ENCODE measurements at places on chromosomes 6 and 20. TPM values are rescaled to one million over a fixed set of nuclear protein-coding genes. Genes with fewer than 3 reads are reported as not detected.

The DCDC2 gene
- total RNA-seq, result not detected

The HTR1E gene
- not detected for total RNA-seq

The CCDC170 gene
- total RNA-seq, result not detected

The CNKSR3 gene
- total RNA-seq, result 0.34 TPM

DNA sequence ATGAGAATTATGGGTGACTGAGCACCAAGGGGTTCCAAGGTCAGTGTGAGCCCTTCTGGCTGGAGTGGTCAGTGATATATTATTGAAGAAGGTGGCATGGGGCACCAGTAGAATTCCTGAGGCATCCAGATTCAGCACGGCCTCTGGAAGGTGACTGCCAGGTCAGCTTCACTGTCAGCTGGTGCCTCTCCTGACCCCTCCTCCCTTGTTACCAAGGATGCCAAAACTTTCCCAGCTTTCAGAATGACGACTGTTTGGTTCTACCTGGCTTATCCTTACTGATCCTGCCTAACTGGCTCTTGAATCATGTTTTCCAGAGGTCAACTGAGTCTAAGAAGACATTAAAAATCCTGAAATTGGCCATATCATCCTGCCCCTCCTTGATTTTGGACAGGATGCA is 189.2 kb upstream of the AGPAT4 start:
- H3K27me3 ChIP-seq, result no peaks in the 10 kb centered on the region
- DNase-seq, result no peak

- no peak overlapping the region for H3K27ac ChIP-seq
- DNase-seq, result no peak
- no peaks in the 10 kb centered on the region for H3K4me1 ChIP-seq
- no peak overlapping the region for H3K4me3 ChIP-seq
These were observed 840.0 kb downstream of the FRK start for GRCh38 chr6:115220551-115221159.

DNA sequence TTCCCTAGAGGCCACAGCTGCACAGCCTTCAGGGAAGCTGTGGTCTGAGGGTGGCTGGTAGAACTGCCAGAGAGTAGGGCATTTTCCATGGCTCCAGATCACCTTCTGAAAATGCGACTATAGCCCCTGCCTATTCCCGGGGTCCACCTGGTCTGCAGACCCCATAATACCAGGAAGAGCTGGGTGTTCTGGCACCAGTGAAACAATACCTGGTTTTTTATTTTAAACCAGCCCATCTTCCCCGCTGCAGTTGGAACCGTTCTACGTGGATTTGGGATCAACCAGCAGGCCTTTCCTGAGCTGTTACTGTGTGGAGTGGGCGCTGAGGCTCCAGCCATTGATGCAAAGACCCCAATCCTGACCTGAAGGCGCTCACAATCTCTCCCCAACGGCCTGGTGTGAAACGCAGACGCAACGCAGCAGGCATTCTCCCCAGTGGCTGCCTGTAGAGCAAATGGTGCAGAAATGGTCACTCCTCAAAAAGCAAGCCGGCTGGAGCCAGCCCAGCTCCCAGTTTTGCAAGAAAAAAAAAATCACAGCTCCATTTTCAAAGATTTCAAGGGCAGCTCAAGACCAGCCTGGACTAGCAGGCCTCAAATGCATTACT is 11.3 kb downstream of the NPEPL1 start:
- peaks cover 21% of the 10 kb centered on the region for H3K36me3 ChIP-seq
- no peak overlapping the region for H3K4me3 ChIP-seq
- no peak overlapping the region for H3K27ac ChIP-seq
- DNase-seq, result no peak
- H3K4me1 ChIP-seq, result peaks cover 2% of the 10 kb centered on the region

- peaks cover 50% of the 10 kb centered on the region for H3K4me1 ChIP-seq
- DNase-seq, result no peak
- H3K4me3 ChIP-seq, result no peak overlapping the region
- no peak overlapping the region for H3K27ac ChIP-seq
- peaks cover 2% of the 10 kb centered on the region for H3K36me3 ChIP-seq
These were observed 3.3 kb downstream of the ENTPD6 start for GRCh38 chr20:25198663-25199383.

DNA sequence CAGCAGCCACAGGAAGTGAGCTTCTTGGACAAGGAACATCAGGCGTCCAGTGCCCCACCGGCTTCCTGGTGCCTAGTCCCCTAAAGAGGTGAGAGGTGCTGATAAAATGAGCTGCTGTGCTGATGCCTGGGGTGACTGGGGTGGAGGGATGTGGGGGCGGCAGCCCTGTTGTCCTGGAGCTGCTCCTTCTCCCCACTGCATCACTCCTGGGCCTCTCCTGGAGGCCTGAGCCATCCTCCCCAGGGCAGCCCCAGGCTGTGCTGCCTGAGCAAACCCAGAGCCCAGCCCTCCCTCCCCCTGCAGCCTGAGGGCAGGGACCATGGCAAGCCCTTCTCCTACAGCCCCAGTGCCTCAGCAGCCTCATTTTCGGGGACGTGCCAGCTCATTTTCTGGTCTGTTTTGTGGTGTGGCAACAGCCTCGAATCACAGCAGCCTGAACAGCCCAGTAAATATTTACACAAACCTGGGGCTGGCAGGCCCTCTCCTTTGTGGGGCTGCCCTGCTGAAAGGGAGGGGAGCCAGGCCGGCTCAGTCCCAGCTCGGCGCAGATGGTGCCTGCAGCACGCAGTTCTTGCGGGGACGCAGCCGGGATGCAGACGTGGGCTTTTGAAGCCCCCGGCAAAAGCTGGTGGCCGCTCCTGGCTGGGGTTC is 259.9 kb downstream of the DLL1 start:
- no peak overlapping the region for H3K27ac ChIP-seq
- no peaks in the 10 kb centered on the region for H3K36me3 ChIP-seq
- H3K27me3 ChIP-seq, result no peaks in the 10 kb centered on the region
- H3K4me3 ChIP-seq, result no peak overlapping the region

GRCh38 chr20:39893003-39893685 is 795.9 kb downstream of the MAFB start:
- H3K4me3 ChIP-seq, result no peak overlapping the region
- no peak for DNase-seq
- H3K27ac ChIP-seq, result no peak overlapping the region
- no peaks in the 10 kb centered on the region for H3K4me1 ChIP-seq
- peaks cover 6% of the 10 kb centered on the region for H3K27me3 ChIP-seq

DNA sequence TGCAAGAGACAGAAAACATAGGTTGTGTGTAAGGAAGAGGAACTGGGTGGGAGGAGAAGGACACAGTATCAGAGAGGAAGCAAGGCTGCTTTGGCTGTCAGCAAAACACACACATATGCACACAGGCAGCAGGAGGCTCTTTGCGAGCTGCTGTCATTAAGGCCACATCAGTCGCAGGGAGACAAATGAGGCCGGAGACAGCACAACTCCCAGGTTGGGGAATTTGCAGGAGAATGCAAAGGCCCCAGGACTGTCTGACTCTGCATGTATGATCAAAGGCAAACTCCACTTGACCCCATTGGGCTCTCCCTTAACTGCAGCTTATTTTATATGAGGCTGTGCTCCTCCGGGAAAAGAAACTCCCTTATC is 35.3 kb downstream of the METTL24 start:
- no peak overlapping the region for H3K27ac ChIP-seq
- no peak for DNase-seq
- no peak overlapping the region for H3K4me3 ChIP-seq
- H3K36me3 ChIP-seq, result no peaks in the 10 kb centered on the region
- H3K27me3 ChIP-seq, result no peaks in the 10 kb centered on the region

DNA sequence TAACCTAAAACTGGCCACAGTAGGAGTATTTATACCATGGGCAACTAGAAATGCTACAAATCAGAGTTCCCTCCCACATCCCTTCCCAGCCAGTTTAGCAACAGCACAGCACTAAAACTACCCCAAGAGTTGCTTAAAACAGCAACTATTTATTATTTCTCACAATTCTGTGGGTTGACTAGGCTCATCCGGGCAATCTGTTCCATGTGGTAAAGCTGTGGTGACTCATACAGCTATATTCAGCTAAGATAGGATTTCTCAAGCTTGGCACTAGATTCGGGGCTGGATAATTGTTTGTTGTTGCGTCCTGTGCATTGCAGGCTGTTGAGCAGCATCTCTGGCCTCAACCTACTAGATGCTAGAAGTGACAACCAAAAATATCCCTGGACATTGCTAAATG is 8.6 kb upstream of the HECA start:
- H3K36me3 ChIP-seq, result peaks cover 9% of the 10 kb centered on the region
- peak overlapping the region; percentile 7 for H3K4me3 ChIP-seq
- peaks cover 53% of the 10 kb centered on the region for H3K4me1 ChIP-seq
- peak; percentile 66 for DNase-seq
- no peaks in the 10 kb centered on the region for H3K27me3 ChIP-seq

DNA sequence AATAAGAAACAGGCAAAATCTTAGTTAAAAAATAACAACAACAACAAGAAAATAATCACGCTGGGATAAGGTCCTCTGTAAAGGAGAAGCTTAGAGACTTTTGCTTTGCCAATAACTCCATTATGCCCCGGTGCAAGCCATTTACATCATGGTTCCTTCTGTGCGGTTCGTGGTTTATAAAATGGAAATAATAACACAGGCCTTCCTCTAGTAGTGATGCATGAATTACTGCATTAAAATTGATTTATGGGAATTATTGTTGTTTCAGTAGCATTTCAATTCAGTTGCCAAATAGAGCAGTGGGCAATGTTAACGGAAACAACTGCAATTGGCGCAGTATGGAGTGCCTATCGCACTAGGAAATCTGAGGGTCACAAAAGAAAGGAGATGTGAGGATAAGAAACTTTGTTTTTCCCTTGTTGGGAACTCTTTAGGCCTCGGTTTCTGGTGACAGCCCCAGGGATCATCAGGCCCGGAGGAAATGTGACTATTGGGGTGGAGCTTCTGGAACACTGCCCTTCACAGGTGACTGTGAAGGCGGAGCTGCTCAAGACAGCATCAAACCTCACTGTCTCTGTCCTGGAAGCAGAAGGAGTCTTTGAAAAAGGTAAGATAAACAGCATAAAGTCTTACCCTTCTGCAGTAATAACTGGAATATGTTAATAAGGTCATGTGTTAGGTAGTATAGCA is 1.1 kb downstream of the CD109 start:
- peak overlapping the region; percentile 95 for H3K4me3 ChIP-seq
- peaks cover 28% of the 10 kb centered on the region for H3K27me3 ChIP-seq
- no peak for DNase-seq
- H3K4me1 ChIP-seq, result peaks cover 36% of the 10 kb centered on the region
- peaks cover 18% of the 10 kb centered on the region for H3K36me3 ChIP-seq
- peak overlapping the region; percentile 98 for H3K27ac ChIP-seq
